Bronchial epithelial cell (primary cell): ENCODE measurements at places on chromosomes 1 and 21. TPM values are rescaled to one million over a fixed set of nuclear protein-coding genes. Genes with fewer than 3 reads are reported as not detected.

OR1C1 gene
- total RNA-seq, result not detected in 2 replicates

LCE3D gene
- total RNA-seq, result 0.38 and 0.79 TPM in 2 replicates

NEXN gene
- total RNA-seq, result 0.26 and 0.51 TPM in 2 replicates

PLD5 gene
- under 0.01 TPM in 1 of 2 replicates, not detected in the other for total RNA-seq

AMY1A gene
- under 0.01 TPM in 1 of 2 replicates, not detected in the other for total RNA-seq

LCE2D gene
- total RNA-seq, result not detected in 2 replicates

- DNase-seq, result no peak
Observed at GRCh38 chr1:204360314-204360713, 585 bp upstream of the PLEKHA6 start.

- no peak for DNase-seq
Observed at GRCh38 chr21:38257667-38258066, 876 bp downstream of the KCNJ15 start.

GRCh38 chr21:26800970-26801431 is 44.2 kb downstream of the ADAMTS1 start:
- DNase-seq, result no peak

GRCh38 chr1:156490401-156491032 is 10.1 kb downstream of the MEF2D start:
- no peak for DNase-seq

- no peak for DNase-seq
Observed at GRCh38 chr1:175178056-175178455, 14.5 kb downstream of the KIAA0040 start.

GRCh38 chr1:163758977-163759670 is 437.4 kb downstream of the NUF2 start:
- DNase-seq, result no peak

DNA sequence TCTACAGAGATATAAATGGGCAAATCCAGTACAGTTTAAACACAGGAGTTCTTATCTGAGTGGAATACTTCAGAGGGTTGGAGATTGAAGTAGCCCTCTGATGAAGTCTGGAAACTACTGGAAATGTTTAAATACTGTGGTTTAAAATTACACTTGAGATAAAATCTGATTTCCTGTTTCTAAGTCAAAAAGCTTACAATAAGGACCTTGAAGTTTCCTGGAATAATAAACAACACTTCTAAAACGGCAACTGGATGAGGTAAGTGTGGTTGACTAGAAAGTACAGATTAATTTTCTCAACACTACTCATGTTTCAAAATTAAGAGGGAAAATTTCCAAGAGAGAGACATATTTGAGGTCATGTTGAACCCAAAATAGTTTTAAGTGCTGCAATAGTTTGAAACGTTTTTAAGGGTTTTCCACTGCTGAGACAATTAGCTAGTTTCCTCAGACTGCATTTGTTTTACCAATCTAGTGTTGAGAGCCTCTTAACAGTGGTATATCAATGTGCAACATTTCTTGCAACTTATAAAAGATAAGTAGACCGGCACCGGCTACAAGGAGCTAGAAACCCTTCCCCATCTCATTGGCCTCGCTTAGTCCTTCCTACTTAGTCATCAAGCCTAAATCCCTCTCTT is 27.4 kb downstream of the KCNA3 start:
- no peak for DNase-seq

DNA sequence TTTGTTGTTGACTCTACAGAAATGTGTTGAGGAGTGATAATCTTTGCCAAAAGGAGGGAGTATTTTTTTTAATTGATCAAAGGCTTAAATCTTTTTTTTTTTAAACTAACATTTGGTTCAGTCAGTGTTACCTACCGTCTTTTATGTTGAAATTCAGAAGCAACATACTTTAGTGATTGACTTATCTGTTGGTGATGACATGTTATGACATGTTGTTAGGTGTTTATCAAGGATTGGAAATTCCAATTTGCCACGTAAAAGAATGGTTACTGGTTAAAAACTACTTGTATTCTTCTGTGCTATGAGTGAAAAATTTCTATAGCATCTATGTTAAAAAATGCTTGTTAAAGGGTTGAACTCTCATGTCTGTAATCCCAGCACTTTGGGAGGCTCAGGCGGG is 61.2 kb downstream of the DNM3 start:
- peak; percentile 93 for DNase-seq

DNA sequence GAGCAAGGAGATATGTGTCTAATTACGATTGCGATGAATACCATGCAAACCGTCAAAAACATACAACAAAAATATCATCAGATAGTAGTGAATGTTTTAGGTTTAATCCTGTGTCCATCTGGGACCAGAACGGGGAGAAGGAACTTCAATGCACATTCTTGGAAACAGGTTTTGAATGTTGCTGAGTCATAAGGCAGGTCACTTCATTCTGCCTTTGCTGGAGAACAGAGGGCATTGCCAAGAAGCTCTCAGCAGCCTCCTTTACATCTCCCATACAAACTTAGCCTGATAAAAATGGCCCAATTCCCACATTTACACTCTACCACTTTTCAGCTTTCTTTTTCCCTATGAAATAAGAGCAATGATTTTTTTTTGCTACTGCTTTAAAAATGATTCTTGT is 78.0 kb upstream of the KCNJ6 start:
- DNase-seq, result peak; percentile 12

GRCh38 chr1:170225781-170226530 is 80.2 kb downstream of the NTMT2 start:
- no peak for DNase-seq

DNA sequence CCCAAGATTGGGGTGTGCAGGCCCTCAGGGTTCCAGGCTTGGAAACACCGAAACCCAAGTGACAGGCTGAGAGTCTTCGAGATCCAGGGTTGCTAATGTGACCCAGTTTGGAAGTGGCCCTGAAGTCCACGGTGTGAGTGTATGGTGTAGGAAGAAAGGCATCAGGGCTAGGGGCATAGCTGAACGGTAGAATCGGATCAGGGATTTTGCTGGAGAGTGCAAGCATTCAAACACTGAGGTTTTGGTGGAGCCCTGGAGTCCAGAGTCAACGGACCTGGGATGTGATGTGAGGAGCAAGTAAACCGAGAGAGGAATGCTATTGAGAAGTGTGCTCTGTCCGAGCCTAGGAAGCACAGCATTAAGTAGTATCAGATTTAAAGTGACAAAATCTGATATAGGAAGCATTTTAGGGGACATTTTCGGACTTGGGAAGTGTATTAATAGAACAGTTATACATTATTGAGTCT is 958 bp downstream of the NFYC start:
- no peak for DNase-seq

DNA sequence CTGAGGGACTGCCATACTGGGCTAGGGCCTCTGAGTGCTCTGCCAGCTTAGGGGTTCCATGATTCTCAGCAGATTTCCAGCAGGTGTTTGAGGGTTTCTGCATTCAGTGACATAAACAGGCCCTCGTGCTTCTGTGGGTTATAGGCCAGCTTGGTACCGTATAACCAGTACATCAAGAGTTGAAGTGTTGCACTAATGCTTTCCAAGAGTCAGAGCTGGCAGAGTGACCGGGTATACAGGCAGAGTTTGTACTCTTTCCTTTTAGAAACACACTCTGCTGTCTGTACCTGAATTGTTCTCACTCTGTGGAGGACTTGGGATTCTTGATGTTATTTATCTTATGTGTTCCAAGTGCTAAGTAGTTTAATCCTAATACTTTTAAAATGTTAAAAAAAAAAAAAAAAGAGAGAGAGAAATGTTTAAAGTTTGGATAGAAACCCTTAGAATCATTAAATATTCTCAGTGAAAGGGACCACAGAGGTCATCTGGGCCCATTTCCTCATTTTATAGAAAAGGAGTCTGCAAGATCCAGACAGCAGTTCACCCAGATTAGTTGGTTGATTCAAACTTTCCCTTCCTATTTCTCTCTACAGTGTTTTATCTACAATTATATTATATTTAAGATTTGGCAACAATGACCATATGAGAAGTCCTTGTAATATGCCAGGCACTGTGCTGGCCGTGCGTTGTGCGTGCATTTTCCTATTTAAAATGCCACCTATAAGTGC is 325.8 kb downstream of the KIF26B start:
- DNase-seq, result no peak

GRCh38 chr1:42747125-42747524 is 7.1 kb upstream of the CLDN19 start:
- DNase-seq, result no peak

DNA sequence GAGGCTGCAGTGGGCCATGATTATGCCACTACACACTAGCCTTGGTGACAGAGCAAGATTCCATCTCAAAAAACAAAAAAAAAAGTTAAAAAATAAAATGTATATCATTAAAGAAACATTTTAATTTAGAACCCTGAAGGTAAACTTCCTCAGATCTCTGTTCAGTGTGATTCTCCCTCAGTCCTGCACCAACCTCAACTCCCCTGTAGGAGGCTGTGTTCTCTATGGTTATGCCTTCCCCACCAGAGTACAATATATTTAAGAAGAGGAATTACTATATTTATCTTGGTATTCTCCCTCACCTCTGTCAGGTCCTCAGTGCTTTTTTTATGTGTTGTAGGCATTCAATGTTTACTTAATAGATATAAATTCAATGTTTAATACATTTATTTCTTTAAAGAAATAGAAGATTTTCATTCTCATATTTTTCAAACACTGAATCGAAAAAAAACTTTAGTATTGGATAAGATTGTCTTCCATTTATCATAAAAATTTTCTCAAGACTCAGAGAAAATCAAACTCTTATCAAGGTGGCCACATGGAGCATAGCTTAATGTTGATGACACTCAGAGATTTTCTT is 4.8 kb upstream of the LRRC8B start:
- peak; percentile 56 for DNase-seq

GRCh38 chr1:10724948-10725847 is 71.2 kb downstream of the CASZ1 start:
- no peak for DNase-seq
